ENCODE measurements at places on chromosomes 4 and X.

DNA sequence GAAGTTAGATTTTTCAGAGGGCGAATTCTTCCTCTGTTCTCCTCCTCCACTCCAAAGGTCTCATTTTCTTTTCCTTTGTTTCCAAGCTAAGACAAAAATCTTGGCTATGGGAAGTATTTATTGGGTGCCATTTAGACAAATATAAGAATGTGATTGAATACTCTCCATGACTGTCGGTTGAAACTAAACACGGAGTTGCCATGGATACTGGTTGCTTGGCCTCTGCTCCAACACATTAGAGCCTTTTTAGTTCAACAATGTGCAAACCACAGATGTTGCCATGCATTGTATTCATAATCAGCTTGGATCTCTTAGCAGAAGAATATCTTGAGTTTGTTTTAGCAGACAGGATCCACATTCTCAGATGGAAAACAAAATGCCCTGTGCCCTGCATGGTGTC is 366.5 kb upstream of the LCORL start:
- DNase-seq = no peak

GRCh38 chr4:14583331-14583730 is 418.9 kb upstream of the CPEB2 start:
- DNase-seq = no peak

DNA sequence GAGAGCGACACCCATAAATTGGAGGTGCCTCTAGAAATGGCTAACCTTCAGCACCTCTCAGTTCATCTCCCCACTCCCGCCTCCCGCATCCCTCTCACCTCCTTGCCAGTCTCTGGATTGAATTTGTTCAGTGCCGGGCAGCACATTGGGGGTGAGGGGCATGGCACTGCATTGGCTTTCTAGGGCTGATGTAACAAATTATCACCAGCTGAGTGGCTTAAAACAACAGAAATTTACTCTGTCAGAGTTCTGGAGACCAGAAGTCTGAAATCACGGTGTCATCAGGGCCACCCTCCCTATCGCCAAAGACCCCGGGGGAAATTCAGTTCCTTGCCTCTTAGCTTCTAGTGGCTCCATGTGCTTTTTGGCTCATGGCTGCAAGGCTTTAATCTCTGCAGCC is 105.1 kb upstream of the RBPJ start:
- no peak for DNase-seq

GRCh38 chrX:11100281-11101035 is 10.7 kb upstream of the HCCS start:
- DNase-seq = no peak

GRCh38 chr4:18631586-18631985 is 610.0 kb upstream of the LCORL start:
- DNase-seq = no peak

GRCh38 chr4:152500800-152501434 is 35.0 kb downstream of the FBXW7 start:
- peak; percentile 23 for DNase-seq

DNA sequence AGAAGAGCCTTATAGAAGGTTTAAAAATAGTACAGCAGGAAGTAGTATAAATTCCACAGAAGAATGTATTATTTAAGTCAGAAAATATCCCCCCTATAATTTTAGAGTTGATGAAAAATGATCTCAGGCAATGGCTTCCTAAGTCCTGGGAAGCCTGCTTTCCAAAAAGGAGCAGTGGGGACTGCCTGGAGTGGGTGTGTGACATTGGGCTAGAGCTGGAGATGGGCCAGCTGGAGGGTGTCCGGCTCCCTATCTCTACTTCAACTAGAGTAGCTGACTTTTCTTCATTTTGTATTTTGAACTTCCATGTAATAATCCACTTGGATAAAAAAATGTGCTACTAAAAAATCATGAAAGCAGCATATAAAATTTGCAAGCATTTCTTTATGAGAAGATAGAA is 253.9 kb downstream of the ANK2 start:
- DNase-seq = no peak

GRCh38 chr4:147425019-147425418 is 55.9 kb upstream of the EDNRA start:
- DNase-seq = no peak

- DNase-seq = no peak
These were observed 5.7 kb downstream of the TCEAL3 start for GRCh38 chrX:103613362-103613890.

DNA sequence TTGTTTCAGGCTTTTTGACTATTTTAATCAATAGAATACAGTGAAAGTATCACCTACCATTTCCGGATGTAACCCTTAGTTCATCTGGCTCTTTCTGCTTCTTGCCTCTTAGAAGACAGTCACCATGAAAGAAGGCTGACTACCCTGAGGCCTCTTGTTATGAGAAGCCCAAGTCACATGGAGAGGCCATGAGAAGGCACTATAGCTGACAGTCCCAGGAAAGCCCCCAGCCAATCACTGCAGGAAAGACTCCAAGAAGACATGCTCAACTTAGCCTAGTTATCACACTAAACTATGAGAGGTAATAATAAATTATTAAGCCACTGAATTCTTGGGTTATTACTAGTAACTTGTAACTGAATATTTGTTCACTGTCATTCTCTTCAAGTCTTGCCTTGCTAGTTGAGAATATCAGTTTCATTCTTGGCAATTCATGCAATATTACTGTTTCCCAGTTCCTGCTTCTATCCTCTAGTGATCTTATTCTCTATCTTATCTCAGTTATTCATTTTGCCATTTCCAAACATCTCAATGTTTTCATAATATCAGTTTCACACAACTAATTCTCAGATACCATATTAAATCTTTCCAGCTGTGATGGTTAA is 57.1 kb upstream of the GUCY1A1 start:
- DNase-seq = no peak

- no peak for DNase-seq
These were observed 841.1 kb downstream of the CENPC start for GRCh38 chr4:66704243-66704642.

- DNase-seq = no peak
These were observed 1015.7 kb downstream of the FSTL5 start for GRCh38 chr4:161148051-161148450.

DNA sequence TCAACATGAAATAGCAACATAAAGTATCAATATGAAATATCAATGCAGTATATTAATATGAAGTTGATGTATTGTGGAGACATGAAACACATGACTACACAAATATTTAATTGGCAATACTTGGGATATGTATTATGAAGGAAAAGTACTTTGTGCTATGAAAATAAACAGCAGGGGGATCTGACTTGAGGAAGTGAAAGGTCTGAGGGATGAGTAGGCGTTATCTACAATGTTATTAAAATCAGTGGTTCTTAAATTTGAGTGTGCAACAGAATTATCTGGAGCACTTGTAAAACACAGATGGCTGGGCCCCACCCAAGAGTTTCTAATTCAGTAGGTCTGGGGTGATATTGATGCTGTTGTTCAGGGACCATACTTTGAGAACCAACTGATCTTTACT is 27.4 kb upstream of the ARX start:
- DNase-seq = no peak

GRCh38 chr4:152161676-152162330 is 374.1 kb downstream of the FBXW7 start:
- DNase-seq = no peak

DNA sequence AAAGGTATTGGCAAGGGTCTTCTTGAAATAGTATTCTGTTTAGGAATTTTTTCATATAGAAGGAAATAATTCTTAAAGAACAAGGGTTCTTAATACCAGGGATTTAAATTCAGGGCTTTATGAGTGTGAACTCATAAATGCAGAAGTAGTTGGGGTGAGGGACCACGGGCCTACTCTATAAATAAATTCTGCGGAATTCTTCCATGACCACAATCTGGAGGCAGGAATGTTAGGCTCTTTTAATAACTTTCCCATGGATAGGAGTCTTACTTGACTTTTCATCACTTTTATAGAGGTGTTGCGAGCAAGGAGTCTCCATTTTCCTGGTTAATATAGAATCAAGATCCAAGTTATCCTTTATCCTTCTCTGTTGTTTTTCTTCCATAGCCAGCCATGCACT is 76.7 kb upstream of the SLC4A4 start:
- DNase-seq = no peak

- no peak for DNase-seq
These were observed 471.7 kb downstream of the GASK1B start for GRCh38 chr4:157700898-157701694.

DNA sequence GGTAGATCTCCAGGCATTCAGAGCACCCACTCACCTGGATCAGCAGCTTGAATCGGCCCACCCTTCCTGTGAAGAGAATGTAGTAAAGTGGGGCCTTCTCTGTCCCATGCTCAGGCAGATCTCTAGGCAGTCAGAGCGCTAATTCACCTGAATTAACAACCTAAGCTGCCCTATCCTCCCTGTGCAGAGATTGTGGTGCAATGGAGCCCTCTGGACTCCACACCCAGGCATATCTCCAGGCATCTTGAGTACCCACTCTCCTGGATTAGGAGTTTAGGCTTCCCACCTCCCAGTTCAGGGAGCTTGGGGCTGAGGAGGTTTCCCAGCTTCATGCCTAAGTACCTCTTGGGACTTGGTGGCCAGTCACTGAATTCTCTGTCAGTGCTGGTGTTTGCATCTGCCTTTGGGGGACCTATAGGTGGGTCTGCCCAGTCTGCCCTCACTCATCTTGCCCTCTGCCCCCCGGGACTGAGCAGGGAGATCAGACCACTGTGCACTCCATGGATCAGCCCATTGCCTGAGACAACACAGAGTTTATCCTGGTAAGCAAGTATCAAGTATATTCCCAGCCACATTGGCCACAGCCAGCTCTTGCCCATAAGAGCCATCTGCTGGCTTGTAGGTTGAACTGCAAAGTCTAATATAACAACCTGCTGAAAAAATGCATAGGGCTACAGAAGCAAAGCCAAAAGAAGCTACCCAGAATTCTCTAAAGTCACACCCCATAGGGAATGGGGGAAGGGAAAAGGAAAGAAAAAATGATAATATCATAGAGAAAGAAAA is 372.9 kb downstream of the KLHL13 start:
- no peak for DNase-seq

- DNase-seq = no peak
These were observed 102.3 kb downstream of the LARP1B start for GRCh38 chr4:128163177-128164117.
